Activated CD4-positive, alpha-beta memory T cell treated with anti-CD3 and anti-CD28 coated beads for 36 hours (primary cell): ENCODE measurements at places on chromosomes 7 and 10.

DNA sequence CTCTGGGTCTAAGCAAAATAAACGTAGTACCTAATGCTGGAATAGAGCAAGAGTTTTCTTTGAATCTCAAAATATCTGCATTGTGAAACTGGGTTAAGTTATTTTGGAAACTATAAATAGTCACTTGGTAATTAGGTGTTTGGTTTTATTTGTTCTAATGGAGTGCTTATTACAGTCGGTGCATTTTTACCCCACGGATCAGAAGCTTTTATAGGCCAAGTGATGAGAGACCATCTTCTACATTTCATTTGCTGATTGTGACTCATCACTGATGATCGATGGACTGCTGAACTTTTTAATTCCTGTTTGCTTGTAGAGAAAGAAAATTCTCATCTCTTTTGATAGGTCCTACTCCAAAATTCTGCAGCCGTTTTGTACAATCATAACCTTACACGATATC, 28.2 kb downstream of the MGMT start:
- DNase-seq: no peak

DNA sequence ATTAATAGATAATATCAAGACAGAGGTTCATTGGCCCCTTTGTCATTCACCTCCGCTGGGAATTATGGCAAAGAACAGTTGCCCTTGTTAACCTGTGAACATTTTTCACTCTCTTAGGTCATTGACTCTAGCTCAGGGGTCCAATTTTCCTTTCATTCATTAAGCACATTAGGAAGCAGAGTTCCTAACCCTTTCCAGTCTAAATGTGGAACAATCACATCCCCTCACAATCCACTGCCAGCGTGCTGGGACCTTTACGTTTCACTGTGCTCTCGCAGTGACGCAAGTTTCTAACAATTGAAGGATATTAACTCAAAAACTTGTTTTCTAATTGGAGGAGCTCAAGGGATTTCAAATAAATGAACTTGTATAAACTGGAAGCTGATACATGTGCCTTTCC, 79.3 kb upstream of the MEOX2 start:
- no peak for DNase-seq

DNA sequence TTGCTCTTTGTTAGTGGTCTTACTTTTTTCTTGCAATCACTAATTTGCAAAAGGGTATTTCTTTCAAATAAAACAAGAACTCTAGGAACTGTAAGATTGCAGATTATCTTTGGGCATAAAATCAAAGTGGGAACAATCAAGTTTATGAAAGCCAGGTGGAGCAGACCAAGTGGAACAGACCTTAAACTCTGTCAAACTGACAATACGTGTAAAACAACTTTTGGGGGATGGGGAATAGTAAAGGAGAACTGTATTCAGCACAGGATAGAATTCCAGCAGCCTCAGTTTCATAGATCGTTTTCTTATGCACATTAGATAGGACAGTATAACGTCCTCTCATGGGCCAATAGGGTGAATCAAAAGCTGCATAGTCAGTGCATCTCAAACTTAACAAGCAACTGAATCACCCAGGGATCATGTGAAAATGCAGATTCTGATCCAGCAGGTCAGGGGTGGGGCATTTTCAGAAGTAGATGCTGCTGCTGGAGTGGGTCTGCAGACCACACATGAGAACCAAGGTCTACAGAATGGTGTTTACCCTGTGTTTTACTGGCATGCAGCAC, 120.7 kb downstream of the PIP4K2A start:
- DNase-seq: no peak

- DNase-seq: no peak
Measured at GRCh38 chr10:70905071-70906021, 17.0 kb upstream of the PCBD1 start.

- no peak for DNase-seq
Measured at GRCh38 chr10:62018131-62018911, 116.8 kb downstream of the ARID5B start.

DNA sequence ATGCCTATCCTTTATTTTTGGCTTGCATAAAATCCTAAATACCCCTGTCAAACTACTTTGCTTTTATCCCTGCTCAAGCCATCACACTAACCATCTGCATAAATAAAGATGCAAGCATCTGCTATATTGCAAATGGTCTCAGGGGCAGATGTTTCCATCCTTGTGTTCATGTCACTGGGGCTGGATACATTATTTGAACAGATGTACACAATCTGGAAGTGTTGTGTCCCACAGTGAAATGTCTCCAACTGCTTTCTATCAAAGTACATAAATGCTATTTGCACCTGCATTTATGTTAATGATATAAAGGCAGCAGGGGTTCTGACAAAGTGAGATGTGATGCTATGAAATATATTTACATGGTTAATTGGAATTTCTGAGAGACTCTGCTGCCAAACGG, 163.1 kb downstream of the ZNF438 start:
- no peak for DNase-seq

DNA sequence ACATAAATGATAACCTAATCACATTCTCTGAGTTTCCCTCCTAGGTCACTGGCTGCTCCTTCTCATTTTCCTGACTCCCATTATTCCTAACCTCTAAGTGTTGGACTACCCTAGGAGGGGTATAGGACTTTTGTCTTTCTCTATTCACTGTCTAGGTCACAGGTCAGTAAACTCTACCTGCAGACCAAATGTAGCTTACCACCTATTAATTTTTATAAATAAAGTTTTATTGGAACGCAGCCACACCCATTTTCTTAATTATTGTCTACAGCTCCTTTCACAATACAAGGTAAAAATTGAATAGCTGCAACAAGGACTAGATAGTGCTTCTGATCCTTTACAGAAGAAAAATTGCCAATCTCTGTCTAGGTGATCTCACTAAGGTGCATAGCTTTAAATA, 156.7 kb downstream of the IMMP2L start:
- no peak for DNase-seq

GRCh38 chr10:4944841-4945240, 18.4 kb upstream of the AKR1C1 start:
- no peak for DNase-seq

DNA sequence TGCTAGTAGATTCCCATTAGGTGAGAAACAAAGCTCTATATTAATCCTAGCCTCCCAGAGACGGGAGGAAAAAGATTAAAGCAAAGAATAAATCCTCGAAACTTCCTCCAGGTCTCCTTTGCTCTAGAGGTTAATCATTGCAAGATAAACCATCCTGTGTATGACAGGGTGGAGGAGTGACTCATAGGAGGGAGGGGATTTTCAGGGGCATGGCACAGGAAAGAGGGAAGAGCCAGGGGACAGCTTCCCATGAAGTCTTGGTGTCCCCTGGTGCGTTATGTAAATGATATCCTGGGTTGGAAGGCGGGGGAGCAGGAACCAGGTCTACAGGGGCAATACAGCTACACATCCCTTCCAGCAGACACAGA, 780 bp downstream of the CYP3A5 start:
- no peak for DNase-seq

GRCh38 chr7:56483153-56483552, 366.9 kb upstream of the NUPR2 start:
- DNase-seq: no peak

DNA sequence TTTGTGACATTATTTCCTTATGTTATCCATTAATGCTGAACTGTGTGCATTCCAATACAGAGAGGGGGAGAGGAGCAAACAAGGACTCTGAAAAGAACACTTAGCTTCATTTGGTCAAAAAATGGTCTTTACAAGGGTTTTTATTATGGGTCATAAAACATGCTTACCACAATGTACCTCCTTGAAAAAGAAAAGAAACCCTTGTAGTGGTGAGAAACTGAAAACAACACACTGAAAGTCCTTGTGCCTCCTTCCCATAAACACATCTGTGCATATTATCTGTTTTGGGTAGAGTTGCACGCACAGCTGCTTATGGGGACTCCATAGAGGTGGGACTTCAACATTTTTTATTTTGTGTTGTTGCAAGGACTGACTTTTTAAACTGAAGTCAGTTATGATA, 98.7 kb downstream of the CDK6 start:
- no peak for DNase-seq

DNA sequence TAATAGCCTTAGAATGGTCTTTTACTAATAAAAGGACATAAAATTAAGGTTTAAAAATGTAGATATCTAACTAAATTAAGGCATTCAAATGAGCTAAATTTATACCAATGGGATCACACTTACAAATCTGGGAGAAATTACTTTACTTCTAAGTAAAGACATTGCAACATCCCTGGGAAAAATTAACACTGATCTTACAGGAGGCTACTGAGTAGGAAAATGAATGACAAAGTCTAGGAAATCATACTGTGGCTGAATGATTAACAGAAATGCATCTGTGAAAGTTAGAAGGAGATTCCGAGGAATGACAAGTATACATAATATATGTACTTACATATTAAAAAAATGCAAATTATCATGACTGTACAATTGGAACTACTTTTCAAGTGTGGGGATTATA, 38.3 kb downstream of the CACNA2D1 start:
- no peak for DNase-seq

DNA sequence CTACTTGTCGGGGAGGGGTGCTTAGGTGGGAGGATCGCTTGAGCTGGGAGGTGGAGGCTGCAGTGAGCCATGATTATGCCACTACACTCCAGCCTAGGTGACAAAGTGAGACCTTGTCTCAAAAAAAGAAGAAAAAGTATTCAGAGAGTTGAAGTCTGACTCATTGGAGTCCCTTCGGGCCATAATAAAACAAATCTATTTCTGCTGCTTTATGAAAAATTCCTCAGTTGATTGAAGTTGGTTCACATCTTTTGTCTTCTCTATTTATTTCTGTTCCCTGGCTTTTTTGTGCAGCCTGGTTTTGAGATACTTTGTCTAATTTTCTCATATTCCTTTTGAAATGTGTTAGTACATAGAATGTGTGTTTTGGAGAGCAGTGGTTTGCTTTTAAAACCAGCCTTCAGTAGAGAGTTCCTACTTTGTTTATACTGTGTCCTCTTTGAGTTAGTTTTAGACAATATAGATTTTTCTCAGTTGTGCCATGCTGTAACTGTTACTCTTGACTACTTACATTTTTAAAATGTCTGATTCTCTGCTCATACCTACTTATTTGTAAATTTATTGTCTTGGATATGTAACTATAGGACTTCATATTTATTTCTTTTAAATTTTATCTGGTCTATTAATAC, 36.7 kb downstream of the LUC7L2 start:
- DNase-seq: no peak
